ENCODE measurements at places on chromosomes 5 and 9.

DNA sequence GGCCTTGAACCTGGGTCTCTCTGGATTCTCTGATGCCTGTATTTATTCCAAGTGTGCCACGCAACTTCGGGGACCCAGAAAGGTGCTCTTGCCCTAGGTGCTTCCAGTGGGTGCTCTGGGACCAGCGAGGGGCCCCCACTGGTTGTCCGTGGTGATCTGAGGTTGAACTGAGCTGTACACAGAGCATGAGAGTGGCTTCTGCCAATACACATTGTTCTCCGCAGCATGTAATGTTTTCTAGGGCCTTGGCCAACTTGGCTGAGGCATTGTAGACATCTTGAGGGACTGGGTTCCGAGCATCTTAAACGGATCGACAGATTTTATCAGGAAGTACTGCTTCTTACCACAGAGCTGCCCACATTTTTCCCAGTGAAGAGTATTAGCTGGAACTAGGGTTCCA, 117.9 kb downstream of the MTX3 start:
- no peak for DNase-seq

DNA sequence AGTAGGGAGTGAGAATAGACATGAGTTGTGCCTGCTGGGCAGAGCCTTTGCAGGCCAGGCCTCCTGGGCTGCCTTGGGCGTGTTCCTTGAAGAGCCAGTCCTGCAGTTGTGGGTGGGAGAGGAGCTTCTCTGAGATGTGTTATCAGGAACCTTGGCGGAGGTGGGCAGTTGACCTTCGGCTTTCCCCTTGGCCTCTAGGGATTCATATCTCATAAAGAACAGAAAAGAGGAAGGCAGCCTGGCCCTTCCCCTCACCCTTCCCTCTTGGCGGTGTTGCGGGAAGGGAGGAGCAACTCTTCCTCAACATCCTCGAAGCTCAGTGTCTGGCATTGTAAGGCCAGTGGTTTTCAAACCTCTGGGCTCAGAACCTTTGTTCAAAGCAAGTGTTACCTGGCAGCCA, 59.2 kb downstream of the DAPK1 start:
- DNase-seq = no peak

DNA sequence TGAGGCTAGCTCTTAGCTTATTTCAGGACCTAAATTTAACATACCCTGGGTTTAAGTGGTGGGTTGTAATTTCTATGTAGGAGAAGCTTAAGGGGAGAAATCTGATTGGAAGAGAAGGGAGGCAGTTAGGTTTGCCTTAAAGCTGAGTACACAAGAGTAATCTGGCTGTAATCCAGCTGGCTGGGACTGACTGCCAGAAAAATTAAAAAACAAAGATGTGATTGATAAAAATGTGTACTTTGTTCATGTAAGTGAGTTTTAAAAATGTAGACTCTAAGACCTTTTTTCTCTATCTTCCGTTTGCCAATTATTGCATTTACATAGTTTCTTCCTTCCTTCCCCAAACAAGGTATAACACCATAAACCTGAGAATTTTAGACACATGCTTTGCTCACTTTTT, 17.5 kb upstream of the MSMP start:
- DNase-seq = no peak

- no peak for DNase-seq
Measured at GRCh38 chr9:127005770-127006314, 91.3 kb downstream of the RALGPS1 start.

DNA sequence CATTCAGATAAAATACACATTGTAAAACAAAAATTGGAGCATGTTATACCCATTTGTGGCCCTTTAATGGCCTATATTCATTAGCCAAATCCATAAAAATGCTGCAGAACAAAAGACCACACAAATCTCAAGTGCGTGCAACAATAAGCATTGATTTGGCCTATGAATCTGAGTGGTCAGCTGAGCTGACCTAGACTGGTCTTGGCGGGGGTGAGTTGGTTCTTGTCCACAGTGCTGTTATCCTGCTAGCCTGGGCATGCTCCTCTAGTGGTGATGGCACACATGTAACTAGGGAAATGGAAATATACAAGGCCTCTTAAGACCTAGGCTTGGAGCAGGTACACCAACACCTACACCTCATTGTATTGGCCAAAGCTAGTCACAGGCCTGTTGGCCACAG, 122.2 kb upstream of the TBCA start:
- DNase-seq = no peak

DNA sequence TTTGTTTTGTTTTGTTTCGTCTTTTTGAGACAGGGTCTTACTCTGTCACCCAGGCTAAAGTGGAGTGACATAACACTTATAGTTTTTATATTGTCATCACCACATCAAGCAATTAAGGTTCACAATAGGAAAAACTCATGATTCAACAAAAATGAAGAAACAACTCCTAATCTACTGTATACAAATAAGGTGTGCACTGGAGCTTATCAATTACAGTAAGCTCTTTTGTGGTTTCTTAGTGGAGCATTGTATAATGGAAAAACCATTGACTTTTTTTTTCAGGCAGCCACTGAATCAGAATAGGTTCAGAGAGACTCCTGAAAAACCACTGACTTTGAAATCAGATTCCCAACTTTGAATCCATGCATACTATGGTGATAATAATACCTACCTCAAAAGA, 10.8 kb upstream of the PLIN2 start:
- DNase-seq = no peak

DNA sequence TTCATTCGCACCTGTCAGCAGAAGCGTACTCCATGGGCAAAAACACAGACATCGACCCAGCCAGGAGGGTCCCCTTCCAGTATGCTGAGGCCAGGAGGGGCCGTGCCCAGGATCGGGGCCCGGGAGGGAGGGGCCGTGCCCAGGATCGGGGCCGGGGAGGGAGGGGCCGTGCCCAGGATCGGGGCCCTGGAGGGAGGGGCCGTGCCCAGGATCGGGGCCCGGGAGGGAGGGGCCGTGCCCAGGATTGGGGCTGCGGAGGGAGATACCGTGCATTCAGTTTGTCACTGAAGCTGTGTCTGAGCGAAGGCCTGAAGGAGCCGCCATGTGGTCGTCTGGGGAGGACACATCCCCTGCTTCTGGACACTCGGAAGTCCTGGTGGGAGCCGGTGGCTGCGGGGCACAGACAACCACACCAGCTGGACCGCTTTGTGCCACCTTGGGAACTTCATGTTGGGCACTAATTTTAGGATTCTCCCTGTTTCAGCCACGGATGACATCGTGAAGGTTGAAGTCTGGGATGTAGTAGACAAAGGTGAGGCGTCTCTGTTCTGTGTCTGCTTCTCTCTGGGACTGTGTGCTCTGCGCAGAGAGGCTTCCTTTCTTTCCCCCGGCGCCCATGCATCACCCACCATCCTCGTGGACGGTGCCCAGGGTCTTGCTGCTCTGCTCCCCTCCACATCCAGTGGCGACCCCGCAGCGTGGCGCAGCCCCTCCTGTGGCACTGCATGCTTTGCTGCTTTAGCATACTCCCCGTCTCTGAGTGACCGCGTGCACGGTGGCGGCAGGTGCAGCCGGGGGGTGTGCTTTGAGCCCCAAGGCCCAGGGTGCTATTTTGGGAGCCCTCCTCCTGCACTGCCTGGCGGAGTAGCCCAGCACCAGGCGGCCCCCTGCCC, 16.7 kb upstream of the AJM1 start:
- no peak for DNase-seq

DNA sequence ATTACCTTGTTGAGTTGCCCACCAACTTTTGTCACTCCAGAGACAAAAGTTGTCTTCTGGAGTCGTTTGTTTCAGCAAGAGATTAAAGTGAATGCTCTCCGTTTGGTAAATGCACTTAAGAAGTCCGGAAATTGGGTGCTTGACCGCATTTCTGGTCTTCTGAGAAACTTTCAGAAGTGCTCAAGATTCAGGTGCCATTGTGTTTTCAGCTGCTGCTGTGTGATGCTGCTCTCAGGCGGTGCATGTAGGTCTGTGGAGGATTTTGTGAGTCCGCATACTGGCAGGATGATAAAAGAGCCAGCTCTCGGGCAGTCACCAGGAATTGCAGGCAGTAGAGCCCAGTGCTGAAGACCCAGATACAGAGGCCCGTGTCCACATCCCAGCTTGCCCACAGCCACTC, 5.9 kb upstream of the NFIL3 start:
- DNase-seq = no peak

GRCh38 chr5:52065182-52065581, 681.9 kb downstream of the ISL1 start:
- no peak for DNase-seq

GRCh38 chr9:129823542-129823934, 398 bp downstream of the TOR1A start:
- no peak for DNase-seq

GRCh38 chr5:9441610-9442009, 104.3 kb downstream of the SEMA5A start:
- DNase-seq = no peak
